ENCODE measurements at places on chromosomes 4 and X.

- no peak for DNase-seq
Observed at GRCh38 chrX:46712764-46713163, 46.2 kb downstream of the SLC9A7 start.

- no peak for DNase-seq
Observed at GRCh38 chr4:186770481-186771175, 47.0 kb upstream of the FAT1 start.

- no peak for DNase-seq
Observed at GRCh38 chrX:16653424-16653823, 3.5 kb downstream of the S100G start.

- DNase-seq, result no peak
Observed at GRCh38 chrX:152917656-152918579, 20.1 kb downstream of the ZNF185 start.

DNA sequence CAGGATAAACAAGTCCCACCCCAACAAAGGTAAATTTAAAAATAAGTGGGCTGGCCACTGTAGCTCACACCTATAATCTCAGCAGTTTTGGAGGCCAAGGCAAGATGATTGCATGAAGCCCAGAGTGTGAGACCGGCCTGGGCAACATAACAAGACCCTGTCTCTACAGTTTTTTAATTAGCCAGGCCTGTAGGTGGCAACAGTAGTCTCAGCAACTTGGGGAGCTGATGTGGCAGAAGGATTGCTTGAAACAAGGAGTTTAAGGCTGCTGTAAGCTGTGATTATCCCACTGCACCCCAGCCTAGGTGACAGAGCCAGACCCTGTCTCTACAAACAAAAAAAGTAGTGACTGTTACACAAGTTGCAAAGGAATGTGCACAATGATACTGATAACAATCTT is 74.6 kb upstream of the FAAH2 start:
- no peak for DNase-seq

DNA sequence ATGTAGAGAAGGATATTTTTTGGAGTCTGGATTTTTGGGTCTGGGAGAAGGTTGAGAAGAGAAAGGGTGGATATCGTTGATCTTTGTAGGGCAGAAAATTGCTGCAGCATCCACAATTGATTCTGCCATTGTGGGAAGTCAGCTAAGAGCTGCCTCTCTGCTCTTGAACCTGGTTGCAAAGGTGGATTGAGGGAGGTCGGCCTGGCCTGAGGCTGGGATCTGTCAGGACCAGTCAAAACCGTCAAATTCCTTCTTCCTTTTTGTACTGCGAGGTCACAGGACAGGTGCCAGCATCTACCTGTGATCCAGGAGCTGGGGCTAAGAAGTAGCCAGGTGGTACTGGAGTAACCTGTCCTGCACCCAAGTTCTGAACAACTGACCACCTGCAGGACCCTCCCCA is 93.7 kb downstream of the SHOX start:
- no peak for DNase-seq

DNA sequence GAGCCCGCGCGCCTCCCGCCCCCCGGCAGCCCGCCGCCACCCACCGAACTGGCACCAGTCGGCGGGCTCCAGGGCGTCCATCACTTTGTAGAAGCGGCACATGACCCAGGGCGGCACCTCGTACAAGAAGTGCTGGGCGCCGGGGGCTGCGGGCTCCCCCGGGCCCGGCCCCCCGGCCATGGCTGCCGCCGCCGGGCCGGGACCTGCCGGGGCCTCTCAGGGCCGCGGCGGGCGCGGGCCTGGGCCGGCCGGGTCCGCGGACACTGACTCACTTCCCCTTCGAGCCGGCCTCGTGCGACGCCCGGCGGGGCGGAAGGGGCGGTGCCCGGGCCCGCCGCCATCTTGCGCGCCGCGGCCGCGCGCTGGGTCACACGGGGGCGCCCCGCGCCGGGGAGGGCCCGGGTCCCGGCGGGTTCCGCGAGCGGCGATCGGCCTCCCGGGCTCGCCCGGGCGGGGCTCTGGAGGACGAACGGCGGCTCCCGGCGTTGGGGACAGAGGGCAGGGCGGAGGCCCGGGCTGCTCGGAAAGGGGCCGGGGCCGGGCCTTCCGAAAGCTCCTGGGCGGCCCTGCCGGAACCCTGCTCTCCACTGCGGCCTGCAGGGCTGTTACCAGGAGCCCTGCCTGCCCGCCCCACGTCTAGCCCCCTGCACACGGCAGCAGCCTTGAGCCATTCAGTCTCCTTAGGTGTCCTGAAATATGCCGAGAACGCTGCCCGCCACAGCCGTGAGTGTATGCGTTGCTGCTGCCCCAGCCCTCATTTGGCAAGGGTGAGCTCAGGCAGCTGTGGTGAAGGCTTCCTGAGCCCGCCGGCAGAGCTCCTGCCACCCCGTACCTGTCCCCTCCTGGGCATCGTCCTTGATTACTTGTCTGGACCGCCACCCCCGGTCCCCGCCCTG is at the start of gene IRAK1:
Gene IRAK1, minus strand, starts transcription at position 270 of the 896 bp plus-strand sequence. Its CDS starts 90 bp downstream, at position 180.
- DNase-seq, result peak; percentile 69

DNA sequence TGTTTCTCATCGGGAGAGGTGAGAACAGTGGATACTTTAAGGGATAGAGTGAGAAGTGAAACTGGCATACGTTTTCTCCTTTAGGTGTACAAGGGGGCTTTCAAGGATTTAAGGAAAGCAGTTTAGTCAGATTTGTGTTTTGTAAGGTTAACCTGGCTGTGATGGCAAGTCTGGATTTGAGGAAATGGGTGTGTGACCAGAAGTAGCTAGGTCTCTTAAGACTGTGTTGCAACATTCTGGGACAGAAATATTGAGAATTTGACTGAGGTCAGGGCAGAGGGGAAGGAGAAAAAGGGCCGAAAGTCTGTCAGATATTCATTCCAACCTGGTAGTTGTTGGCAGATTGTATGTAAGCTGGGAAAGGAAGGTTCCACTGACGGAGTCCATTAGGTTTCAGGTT is 10.4 kb upstream of the GABRE start:
- no peak for DNase-seq

GRCh38 chrX:79366873-79367749 is at the start of gene ITM2A:
TSS of gene ITM2A (minus strand) at chrX:79367334. CDS start at chrX:79367215, 119 bp downstream.
- DNase-seq, result peak; percentile 8

DNA sequence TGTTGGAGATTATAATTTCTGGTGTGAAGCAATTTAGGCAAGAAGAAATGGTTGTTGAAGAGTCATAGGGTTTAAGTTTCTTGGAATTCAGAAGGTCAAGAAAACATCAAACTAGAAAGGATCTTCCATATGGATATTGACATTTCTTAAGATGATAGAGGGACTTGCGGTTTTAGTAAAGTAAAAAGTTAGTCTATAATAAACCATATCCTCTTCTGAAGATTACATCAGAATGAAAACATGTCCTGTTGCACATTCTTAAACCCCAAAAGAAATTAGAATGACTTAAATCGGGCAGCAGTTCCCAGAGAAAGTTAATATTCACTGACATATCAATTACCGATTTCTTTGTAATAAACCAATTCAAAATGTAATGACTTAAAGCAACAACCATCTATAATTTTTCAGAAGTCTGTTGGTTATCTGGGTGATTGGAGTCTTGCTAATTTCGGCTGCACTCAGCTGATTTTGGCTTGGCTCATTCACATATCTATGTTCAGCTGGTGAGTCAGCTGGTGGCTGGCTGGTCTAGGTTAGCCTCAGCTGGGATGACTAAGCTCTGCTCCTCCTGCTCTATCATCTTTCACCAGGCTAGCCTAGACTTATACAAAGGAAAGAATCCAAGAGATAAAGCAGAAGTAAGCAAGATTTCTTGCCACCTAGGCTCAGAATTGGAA is 24.4 kb upstream of the DYNLT3 start:
- no peak for DNase-seq

GRCh38 chr4:125352521-125352920 is 37.8 kb downstream of the FAT4 start:
- no peak for DNase-seq

DNA sequence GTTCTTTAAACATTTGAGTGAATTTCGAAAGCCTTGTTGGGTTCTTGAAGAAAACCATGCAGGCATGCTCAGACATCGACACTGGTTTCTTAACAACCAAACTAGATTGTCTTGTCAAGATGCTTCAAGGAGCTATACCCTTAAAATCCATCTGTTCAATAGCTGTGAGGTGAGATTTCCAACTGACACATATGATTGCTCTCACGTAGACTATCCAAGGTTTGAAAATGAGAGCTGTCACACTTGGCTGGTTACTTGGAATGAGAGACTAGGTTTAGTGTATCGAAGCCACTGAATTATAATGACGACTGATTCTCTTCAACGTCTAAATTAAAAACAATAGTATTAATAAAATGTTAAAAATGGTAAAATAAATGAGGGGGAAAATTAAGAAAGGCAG is 2725.5 kb downstream of the ARAP2 start:
- no peak for DNase-seq

DNA sequence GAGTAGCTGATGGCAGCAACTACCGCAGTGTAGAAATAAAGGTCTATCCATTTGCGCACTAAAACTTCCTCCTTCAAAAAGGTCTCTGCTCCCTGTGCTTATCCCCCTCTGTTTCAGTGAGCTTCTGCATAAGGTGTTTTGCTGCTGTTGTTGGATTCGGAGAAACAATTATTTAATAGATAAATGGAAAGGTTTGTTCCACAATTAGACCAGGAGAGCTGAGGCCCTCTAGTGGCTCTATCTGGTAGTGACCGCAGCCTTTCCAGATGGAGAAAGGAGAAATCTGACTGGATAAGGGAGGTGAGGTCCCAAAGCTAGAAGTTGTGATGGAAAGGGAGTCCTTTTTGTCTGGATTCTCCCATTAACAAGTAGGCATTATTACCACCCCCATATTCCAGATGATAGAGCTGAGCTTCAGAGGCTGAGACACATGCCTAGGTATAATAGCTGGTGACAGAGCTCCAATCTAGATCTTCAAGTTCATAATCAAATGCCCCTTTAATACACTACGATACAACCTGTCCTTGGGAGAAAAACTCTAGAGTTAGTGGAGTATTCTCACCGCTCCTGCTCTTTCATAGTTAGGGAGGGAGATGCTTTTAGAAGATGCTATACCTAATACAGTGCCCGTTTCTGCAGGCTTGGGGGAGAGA is 5.1 kb upstream of the GABRQ start:
- no peak for DNase-seq

DNA sequence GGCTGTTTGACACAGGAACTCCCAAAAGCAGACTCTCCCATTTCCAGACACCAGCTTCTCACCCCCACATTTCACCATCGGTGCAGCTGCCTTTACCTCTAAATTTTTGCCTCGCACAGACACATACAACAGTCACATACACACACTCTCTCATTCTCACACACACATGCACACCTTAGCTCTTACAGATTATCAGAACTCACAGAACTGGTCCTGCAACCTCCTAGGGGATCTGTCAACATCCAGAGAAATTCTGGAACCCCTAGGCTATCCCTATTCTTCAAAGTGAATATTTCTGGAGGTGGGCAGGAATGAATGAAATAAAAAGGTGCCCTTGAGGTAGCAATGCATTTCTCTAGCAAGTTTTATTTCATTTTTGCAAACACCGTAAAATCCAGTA is 4.1 kb downstream of the HS6ST2 start:
- DNase-seq, result no peak

DNA sequence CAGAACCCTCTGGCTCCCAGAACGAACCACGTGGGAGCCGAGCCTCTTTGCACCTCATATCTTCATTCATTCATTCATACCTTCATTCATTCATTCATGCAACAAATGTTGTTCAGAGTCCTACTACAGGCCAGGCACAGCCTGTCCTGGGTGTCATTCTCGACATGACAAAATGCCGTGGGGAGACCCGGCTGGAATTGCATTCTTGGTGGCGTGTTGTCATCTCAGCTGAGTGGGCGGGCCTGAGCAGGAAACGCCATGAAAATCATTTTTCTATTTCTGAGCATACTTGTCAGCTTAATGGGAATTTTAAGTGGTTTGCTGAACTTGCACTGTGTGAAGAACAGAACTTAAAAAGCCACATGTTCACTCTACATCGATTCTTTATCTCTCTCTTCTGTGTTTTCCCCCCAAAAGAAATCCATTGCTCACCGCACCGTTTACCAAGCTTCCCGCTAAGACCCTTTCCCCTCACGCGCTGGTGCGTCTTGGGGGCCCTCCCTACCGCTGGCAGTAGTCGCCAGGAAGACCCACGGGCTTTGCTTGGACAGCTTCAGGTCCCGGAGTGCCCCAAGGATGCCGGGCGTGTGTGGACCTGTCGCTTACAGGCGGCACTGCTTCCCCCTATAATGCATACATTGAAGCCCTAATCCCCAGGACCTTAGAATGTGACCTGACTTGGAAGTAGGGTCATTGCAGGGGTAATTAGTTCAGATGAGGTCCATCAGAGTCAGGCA is 41.6 kb upstream of the HMX1 start:
- peak; percentile 1 for DNase-seq

DNA sequence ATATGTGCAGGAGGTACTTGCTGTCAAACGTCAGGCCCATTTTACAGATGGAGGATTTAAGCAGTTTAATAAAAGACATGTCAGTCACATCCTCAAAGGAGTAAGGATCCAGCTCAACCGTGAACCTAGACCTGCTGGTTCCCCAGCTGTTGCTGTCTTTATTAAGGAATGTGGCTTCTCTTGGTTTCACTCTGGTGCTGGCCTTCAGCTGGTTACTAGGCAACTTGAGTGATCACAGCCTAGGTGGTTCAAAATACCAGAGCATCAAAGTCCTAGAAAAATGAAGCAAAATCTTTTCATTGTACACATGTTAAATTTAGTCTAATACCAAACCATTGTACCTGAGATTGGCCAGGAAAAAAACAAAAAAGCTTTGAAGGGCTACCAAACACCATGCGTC is 32.7 kb upstream of the GLRA2 start:
- no peak for DNase-seq

- DNase-seq, result no peak
Observed at GRCh38 chr4:139629436-139630125, 36.0 kb upstream of the MGST2 start.

- DNase-seq, result no peak
Observed at GRCh38 chr4:150781191-150781590, 199.2 kb downstream of the MAB21L2 start.

GRCh38 chr4:178320003-178320402 is 877.8 kb upstream of the AGA start:
- no peak for DNase-seq

DNA sequence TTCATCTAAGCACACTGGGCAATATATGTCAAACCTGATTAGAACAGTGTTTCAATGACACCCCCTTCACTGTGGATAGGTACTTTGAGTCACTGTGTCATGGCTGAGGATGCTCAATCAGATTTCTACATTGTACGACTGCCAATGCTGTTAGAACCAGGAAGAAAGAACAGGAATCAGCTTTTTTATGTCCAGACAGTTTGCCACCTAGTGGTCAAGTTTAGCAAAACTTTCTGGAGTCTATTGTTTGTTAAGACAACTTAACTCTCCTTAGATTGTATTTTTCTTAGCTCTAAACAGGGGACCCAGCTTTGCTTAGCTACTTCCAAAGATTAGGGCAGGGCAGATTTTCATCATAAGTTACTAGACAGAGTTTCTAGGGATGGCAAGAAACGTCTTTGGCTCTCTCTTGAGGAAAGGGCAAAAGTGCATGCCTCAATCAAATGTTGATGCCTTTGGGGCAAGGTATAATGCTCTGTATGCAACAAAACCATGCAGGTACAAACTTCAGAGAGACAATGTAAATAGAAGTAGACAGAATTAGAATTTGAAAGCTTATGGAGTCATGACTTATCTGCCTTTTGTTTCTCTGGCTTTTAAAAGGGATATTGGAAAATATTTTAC is 40.5 kb upstream of the BMP3 start:
- DNase-seq, result no peak

All from GM12892 (cell line).